ENCODE measurements at places on chromosomes 6 and 20.

DNA sequence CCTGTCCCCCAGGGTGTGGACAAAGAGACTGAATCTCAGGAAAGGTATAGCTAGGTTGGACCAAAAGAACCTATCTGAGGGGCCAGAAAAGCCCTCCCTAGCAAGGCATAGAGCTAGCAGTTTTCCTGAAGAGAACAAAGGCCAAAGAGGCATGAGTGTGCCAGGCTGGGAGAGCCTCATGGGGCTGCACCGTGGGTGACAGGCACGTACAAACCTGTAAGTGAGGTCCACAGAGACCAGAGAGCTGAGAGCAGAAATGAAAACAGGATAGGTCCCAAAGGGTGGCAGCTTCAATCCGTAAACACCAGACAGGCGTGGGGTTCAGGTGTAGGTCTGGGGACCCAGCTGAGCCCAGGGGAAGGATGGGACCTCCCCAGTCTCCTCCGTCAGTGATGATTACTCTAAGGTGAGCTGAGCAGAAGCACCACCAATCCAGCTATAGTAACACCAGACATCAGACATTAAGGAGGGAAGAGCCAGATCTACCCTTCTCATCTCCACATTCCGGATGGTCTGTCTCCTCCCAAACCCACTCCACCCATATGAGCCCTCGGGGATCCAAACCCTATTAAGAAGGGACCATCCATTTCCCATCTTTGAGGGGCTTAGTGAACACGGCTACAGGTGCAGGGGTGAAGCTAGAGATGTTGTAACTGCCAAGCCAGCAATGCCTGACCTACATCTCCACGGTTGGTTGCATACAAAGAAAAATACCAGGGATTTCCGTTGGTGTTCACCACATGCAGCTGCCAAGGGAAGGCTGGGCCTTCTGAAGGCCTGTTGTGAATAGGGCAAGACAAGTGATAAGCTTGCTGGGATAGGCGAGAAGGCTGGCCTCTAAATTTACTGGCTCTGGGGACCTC lies 38.3 kb downstream of the BCL2L1 start:
- DNase-seq, result no peak

DNA sequence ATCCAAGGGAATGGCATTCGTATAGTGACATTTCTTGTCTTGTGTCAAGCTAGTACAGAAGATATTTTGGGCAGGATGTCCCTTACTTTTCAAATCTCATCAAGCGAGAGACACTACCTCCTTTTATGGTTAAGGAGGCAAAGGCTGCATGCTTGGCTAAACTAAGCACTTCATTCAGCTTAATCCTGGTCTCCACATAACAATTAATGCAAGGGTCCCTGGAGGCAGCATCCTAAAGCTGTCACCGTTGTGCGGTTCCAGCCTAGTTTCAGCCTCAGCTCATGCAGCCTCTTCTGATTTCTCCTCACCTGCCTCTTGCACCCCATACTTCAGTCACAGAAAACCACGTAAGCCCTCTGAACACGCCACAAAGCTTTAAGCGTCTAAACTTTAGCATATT lies 67.1 kb upstream of the SLC22A23 start:
- DNase-seq, result no peak

GRCh38 chr20:30288346-30288745 lies 969.1 kb upstream of the DEFB115 start:
- DNase-seq, result no peak

GRCh38 chr6:124823240-124824111 lies 138.8 kb upstream of the RNF217 start:
- no peak for DNase-seq

DNA sequence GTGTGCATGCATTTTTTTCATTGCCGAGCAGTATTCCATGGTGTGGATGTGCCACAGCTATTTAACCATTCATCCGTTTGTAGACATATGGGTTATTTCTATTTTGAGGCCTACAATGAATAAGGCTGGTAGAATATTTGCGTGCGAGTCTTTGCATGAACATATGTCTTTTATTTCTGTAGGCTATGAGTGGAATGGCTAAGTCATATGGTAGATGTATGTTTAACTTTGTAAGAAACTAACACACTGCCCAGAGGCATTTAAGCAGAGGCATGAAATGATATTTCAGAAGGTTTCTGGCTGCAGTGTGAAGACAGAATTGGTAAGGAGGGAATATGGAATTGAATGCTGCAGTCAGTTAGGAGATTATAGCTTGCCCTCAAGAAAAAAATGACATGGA lies 457.4 kb upstream of the CDH4 start:
- DNase-seq, result no peak

GRCh38 chr6:156126535-156126934 lies 650.6 kb upstream of the ARID1B start:
- DNase-seq, result no peak

DNA sequence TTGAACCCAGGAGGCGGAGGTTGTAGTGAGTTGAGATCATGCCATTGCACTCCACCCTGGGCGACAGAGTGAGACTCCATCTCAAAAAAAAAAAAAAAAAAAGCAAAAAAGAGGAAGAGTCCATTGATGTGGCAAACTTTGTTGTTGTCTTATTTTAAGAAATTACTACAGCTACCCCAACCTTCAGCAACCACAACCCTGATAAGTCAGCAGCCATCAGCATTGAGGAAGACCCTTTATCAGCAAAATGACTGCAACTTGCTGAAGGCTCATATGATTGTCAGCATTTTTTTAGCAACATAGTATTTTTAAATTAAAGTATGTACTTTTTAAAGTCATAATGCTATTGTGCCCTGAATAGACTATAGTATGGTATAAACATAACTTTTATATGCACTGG lies 48.8 kb downstream of the ZFP64 start:
- DNase-seq, result no peak

GRCh38 chr6:110646951-110647910 lies 168.0 kb downstream of the CDK19 start:
- DNase-seq, result no peak

- DNase-seq, result no peak
Observed at GRCh38 chr20:59428441-59429205, 128.2 kb downstream of the EDN3 start.

- no peak for DNase-seq
Observed at GRCh38 chr20:30594112-30594511, 663.4 kb upstream of the DEFB115 start.

DNA sequence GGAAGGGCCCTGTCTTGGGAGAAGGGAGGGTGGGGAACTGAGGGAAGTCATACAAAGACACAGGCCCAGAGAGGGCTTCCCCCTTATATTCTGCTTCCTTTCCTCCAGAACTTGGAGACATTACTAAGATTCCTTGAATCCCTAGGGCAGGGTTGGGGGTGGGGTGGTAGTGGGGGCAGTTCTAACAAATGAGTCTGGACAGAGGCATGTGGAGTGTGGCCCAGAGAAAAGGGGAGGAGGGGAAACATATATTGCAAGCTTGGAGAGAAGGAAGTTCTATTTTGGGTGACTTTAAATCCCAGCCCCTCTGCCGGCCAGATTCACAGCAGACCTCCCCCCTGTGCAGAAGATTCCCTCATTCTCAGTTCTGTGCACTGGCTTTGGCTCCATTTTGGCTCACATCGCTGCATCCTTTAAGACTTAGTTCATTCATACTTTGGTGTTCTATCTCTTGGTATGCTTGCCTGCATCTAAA lies 43.7 kb downstream of the DAAM2 start:
- no peak for DNase-seq

DNA sequence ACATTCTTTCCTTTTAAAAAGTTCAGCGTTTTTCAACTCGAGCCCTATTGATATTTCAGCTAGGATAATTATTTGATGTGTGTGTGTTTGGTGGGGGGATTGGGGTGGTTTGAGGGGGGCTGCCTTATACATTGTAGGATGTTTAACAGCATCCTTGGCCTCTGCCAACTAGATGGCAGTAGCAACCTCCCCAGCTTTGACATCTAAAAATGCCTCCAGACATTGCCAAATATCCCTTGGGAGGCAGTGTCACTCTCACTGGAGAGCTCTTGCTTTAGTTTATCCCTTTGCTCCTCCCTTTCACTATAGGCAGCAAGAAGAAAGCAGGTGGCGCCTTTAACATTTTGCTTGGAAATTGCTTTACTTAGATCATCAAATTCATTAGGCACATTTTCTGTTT lies 14.6 kb upstream of the TP53TG5 start:
- no peak for DNase-seq

DNA sequence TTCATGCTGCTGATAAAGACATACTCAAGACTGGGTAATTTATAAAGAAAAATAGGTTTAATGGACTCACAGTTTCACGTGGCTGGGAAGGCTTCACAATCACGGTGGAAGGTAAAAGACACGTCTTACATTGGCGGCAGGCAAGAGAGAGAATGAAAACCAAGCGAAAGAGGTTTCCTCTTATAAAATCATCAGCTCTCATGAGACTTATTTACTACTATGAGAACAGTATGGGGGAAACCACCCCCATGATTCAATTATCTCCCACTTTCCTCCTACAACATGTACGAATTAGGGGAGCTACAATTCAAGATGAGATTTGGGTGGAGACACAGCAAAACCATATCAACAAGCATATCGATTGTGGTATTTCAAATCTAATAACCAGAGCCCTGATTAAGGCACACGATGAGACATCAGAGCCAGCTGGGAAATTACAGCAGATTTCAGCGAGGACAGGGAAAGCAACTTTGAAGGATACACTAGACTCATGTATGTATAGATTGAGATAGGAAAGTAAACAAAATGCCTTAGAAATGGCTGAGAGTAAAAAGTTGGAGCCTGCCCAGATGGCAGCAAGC lies 129.8 kb upstream of the GJE1 start:
- no peak for DNase-seq

DNA sequence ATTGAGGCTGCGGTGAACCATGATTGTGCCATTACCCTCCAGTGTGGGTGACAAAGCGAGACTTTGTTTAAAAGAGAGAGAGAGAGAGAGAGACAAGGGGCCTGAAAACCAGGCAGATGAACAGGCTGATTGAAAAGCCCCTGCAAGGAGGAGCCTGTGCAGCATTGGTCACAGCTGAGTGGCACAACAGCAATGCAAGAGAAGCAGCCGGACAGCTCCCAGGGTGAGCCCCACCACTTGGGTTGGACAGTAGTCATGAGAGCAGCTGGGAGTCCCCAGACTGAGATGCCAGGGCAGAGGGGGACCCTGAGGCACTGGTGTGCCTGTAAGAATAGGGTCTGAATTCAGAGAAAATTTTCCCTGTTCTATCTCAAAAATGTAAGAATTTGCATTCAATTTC lies 10.2 kb downstream of the DNPH1 start:
- no peak for DNase-seq

- no peak for DNase-seq
Observed at GRCh38 chr6:160253714-160254113, 4.9 kb downstream of the SLC22A2 start.

DNA sequence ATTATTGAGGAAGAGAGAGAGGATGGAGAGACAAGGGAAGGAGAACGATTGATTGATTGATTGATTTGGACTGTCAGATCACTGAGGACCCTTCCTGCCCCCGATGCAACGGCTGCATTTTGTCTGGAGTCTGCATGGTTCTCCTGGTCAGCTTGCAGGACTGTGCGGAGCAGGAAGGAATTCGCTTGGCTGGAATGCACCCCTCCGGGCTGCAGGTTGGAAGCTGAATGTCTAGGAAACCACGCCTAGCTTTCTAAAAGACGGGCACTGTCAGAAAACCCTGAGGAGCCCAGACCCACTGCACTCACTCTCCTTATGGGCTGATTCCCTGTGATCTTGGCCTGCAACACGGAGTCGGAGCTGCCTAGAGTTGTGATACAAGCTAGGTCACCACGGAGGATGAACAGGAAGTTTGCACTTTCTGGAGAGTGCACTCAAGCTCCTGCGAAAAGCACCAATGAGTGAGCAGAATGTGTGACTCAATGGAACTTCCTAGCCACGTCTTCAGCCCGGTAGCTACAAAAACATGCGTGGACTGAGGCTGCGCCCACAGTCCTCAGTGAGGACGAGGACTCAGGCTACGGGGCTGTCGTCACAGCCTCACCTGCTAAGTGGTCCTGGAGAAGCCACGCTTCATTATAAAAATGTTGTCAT lies 14.4 kb downstream of the DACT2 start:
- DNase-seq, result no peak

DNA sequence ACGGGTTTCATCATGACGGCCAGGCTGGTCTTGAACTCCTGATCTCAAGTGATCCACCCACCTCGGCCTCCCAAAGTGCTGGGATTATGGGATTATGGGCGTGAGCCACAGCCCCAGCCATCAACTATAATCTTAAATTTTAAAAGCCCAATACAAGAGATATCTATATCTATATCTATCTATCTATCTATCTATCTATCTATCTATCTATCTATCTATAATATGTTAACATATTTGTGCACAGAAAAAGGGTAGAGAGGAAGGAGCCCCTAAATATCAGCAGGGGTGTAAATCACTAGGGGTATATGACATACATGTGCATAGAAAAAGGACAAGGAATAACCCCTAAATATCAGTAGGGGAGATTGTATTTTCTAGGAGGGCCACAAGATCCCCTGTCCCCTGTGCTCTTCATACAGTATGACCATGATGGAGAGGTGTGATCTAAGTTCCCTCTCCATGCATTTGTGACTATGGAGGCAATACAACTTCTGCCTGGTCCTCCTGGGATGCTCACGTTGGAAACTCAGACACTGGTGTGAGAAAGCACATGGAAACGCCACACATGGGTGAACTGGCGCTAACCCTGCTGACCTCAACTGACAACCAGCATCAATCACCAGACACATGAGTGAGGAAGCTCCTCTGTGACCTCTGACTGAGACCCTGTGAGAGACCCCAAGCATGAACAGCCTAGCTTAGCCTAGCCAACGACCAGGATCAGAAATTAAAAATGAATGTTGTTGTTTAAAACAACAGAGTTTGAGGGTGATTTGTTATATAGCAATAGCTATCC lies 1.2 kb upstream of the SPATS1 start:
- no peak for DNase-seq

DNA sequence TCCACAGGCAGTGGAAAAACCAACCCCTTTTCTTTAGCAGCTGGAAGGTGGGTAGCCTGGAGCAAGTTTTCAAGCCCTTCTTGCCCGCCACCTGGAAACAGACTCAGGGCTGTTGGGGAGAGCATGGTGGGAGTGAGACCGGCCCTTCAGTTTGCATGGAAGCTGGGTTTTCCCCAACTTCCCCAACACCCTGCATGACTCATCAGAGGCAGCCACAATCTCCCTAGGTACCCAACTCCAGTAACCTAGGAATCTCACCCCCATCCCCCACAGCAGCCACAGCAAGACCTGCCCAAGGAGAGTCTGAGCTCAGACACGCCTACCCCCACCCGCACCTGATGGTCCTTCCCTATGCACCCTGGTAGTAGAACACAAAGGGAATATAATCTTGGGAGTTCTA lies 86.3 kb upstream of the IRAK1BP1 start:
- no peak for DNase-seq

- DNase-seq, result no peak
Observed at GRCh38 chr6:73688351-73688750, 7.7 kb upstream of the CD109 start.

GRCh38 chr20:48139262-48140041 lies 354.2 kb upstream of the SULF2 start:
- no peak for DNase-seq

- DNase-seq, result no peak
Observed at GRCh38 chr6:154933181-154933827, 61.8 kb upstream of the TIAM2 start.

GRCh38 chr6:112188906-112189305 lies 65.5 kb downstream of the LAMA4 start:
- DNase-seq, result no peak

- DNase-seq, result no peak
Observed at GRCh38 chr20:6164421-6165341, 41.9 kb upstream of the FERMT1 start.

GRCh38 chr6:56535626-56536025 lies 107.1 kb downstream of the DST start:
- no peak for DNase-seq

- DNase-seq, result no peak
Observed at GRCh38 chr6:19325335-19325789, 511.8 kb upstream of the ID4 start.

GRCh38 chr6:45707176-45707575 lies 308.5 kb downstream of the CLIC5 start:
- DNase-seq, result no peak
